ENCODE measurements at places on chromosomes 1 and 21. TPM values are rescaled to one million over a fixed set of nuclear protein-coding genes. Genes with fewer than 3 reads are reported as not detected.

GRCh38 chr1:17161926-17162800 lies 42.8 kb upstream of the PADI1 start:
- DNase-seq: no peak

GPR37L1 gene
- 0.06 TPM for total RNA-seq

LCE1D gene
- not detected for total RNA-seq

GRCh38 chr21:14096577-14096976 lies 114.2 kb downstream of the LIPI start:
- no peak for DNase-seq

DNA sequence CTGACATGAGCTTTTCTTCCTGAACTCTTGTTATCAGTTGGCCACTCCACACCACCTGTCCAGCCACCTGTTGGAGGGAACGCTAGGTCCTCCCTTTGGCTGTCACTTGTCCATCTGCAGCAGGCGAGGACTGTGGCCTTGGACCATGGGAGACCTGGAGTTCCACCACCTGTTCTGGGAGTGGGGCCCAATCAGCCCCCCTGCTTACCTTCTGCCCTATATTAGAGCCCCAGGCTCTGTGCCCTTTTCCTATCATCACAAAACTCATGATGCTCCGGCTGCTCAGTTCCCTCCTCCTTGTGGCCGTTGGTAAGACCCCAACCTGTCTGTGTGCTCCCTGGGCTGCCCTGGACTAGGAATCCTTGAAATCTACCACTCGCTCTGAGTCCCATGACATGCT lies at the start of gene CELA3A:
TSS of gene CELA3A (plus strand) at position 249 of the 400 bp plus-strand sequence. CDS start at position 267, 18 bp downstream.
- DNase-seq: no peak

- no peak for DNase-seq
Observed at GRCh38 chr21:42829954-42830353, 49.4 kb downstream of the WDR4 start.

GRCh38 chr1:24914226-24915069 lies 15.6 kb downstream of the RUNX3 start:
- DNase-seq: no peak

DESI2 gene
- total RNA-seq: 43.7 TPM

GRCh38 chr1:173863224-173864161 lies 4.3 kb downstream of the GAS5 start:
- DNase-seq: no peak

GRCh38 chr1:164664127-164664526 lies 105.1 kb downstream of the PBX1 start:
- no peak for DNase-seq
